Activated CD4-positive, CD25-positive, alpha-beta regulatory T cell treated with anti-CD3 and anti-CD28 coated beads, Interleukin-2, amount 50 U/mL, for 72 hours (primary cell): ENCODE measurements at places on chromosomes 4 and X.
A peak's percentile ranks its signal among the peaks of the same experiment; 100 is the strongest.

DNA sequence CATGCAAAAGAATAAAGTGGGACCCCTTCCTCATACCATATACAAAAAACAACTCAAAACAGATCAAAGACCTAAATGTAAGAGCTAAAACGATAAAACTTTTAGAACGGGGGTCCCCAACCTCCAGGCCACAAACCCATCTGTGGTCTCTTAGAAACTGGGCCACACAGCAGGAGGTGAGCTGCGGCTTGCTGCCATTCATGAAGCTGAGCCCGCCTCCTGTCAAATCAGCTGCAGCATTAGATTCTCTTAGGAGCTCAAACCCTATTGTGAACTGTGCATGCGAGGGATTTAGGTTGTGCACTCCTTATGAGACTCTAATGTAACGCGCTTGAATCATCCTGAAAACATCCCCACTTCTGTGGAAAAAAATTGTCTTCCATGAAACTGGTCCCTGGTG, 7.0 kb upstream of the GATA1 start:
- no peak for DNase-seq

- DNase-seq = no peak
Observed at GRCh38 chr4:150582873-150583286, 929 bp downstream of the MAB21L2 start.

DNA sequence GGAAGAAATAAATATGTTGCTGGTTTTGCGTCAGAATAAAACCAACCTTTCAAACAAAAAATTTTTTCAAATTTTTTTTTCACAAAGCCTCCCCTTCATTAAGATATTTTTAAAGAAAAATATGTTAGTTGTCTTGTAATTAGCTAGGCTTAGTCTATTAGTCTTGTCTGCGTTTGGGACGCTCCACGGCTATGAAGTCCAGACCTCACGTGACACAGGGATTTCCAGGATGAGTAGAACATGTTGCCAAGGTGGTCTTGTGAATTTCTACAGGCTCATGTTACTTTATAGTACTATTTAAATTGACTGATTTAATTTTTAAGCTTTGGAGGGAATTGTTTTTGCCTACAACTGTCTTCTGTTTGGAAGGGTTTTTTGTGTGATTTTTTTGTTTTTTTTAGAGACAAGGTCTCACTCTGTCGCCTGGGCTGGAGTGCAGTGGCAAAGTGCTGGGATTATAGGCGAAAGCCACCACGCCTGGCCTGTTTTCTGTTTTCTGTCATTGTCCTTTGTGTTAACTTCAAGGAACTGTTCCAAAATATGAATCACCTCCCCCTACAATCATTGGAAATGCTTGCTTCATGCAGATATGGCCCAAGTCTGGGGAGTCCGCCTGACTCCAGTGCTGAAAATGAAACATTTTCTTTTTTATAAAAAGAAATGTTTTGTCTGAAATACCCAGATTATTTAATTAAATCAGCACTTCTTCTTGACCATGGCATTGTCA, 26.2 kb downstream of the TMEM144 start:
- no peak for DNase-seq

DNA sequence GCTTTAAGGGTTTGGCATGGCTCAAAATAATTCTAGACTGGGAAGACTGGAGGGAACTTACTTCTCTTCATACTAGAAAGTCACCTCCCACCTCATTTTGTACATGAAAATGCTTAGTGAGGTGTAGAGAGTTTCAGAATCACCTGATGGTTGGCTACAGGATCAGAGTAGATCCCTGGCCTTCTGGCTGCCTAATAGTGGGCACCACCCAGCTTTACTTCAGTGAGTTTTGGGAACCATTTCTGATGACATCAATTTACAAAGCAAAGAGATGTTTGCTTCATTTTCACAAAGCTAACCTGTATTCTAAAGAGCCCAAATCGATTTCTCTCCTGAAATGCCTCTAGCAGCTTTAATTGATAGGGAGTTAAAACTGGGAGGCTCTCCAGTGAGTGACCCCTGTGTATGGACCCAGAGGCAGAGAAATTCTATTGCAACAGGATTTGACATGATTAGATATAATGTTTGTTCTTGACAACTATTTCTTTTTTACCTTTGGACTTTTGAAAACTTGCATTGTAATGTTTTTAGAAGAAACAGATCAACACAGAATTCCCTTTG, 180.5 kb downstream of the PTTG2 start:
- DNase-seq = no peak

GRCh38 chr4:6562931-6563901, 11.8 kb upstream of the MAN2B2 start:
- DNase-seq = no peak

- peak; percentile 73 for DNase-seq
Observed at GRCh38 chr4:54091637-54092404, 8.1 kb upstream of the GSX2 start.

GRCh38 chr4:118962540-118962939, 73.9 kb downstream of the SYNPO2 start:
- DNase-seq = no peak

DNA sequence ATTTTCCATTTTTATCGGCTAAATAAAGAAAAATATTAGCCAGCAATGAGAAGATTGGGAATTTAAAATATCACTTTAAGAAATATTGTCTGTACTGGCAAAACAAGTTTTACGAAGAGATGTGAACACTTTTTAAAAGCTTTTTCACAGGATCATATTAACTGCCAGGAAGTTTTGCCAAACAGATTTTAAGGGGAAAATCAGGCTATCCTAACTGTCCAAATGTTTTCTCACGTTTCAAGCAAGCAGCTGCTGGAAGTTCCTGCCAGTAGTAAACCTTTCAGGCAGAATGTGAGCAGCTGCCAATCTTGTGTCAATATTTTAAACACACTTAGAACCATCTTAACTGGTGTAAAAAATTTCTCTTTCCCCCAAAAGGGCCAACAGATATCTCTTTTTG, 101.1 kb downstream of the ADGRL3 start:
- DNase-seq = no peak

- DNase-seq = no peak
Observed at GRCh38 chrX:8773117-8773516, 28.1 kb downstream of the FAM9A start.

- no peak for DNase-seq
Observed at GRCh38 chr4:39354254-39354552, 12.0 kb downstream of the RFC1 start.

DNA sequence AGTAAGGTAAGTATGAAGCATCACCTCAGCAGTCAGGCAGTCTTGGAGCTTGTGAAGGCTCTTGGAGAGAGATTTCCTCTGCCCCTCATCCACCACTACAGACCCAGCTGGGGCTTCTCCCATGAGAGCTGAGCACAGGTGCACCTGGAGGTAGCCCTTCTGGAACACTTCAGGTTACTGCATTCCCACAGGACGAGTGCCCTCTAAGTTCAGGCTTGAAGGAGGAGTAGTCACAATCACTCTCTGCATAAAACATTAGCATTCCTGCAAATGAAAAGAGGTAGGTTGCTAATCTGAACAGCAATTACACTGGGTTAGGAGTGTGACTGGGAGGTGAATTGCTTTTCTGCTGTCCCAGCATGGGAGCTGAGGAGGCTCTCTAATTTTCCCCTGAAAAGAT, 308.8 kb downstream of the TEX13C start:
- DNase-seq = no peak
